ENCODE measurements at places on chromosomes 11 and 22.

- DNase-seq: peak; percentile 94
Measured at GRCh38 chr11:130400781-130401483, 27.5 kb downstream of the ADAMTS8 start.

DNA sequence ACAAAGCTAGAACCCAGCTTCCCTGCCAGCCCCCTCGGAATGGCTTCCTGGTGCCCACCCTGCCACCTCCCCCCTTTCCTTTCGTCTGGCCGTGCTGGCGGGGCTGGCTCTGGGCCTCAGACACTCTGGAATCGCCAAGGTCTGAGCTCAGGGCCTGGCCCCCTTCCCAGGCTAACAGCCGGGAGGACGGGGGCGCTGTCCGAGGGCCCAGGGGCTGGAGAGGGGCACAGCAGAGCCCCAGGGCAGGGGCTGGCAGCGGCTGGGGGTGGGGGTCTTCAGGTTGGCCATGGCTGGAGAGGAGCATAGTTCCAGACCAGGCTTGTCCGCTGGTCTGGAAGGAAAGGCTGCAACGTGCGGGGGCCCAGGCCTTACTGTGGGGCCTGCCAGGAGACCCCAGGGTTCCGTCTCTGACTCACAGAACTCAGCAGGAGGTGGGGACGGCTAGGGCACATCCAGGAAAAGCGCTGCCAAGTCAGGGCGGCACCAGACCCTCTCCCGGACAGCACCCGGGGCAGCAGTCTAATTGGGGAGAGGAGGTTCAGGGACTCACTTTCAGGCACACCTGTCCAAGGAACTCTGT is 861 bp upstream of the LTBP3 start:
- peak; percentile 36 for DNase-seq

DNA sequence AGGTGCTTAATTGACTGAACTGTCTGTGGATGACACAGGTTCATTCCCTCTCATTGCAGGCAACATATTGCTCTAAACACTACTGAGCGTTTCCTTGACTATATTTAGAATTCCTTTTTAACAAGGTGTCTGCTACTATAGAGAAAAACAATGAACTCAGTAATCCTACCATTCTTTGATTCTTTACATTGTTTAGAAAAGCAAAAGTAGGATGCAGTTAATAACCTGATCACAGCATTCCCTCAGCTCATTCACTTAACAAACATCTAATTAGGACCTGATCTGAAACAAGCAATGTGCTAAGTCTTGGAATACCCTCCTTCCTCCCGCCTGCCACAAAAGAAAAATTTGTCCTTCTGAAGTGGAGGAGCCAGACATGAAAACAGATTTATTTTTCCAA is 313.1 kb downstream of the LRRC4C start:
- no peak for DNase-seq

DNA sequence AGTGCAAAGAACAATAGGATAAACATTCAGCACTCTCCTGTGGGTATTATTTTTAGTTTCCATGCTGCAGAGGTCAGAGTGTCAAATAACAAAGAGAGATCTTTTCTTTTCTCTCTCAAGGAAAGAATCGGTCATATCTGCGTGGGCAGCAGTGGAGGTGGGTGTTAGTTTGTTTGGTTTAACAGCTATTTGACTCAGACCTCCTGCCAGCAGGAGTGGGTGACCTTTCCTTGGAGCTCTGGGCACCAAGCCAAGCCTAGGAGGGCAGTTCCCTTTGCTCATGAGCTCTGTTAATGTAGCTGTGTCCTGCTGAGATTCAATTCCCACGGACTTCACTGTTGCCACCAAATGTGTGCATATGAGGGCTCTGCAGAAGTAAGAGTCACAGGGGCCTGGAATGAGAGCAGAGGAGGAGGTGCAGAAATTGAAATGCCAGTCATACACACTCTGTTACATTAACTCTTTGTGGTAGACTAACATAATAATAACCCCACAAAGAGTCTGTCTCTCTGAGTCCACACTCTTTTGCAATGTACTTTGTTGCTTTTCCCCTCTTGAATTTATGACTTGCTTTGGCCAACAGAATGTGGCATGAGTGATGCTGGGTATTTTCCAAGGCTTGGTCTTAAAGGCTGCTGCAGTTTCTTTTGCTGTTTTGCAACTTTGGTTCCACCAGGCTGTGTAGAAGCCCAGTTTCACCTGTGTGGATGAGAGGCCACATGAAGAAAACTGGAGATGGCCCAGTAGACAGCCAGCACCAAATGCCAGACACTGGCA is 76.0 kb upstream of the GRK3 start:
- DNase-seq: peak; percentile 72

DNA sequence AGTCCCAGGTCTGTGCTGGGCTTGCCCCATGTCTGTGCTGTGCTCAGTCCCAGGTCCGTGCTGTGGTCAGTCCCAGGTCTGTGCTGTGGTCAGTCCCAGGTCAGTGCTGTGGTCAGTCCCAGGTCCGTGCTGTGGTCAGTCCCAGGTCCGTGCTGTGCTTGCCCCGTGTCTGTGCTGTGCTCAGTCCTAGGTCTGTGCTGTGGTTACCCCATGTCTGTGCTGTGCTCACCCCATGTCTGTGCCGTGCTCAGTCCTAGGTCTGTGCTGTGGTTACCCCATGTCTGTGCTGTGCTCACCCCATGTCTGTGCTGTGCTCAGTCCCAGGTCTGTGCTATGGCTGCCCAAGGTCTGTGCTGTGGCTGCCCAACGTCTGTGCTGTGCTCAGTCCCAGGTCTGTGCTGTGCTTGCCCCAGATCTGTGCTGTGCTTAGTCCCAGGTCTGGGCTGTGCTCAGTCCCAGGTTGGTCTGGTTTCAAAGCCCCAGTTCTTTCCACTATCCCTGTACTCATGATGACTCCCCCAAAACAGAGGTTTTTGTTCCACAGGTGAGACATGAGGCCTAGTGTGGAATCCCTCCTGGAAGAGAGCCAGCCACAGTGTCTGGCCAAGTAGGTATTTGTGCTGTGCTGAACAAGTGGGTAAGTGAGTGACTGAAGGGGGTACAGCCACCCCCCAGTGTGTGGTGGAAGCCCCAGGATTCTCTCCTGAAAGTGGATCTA is 34.8 kb downstream of the IRAG1 start:
- DNase-seq: no peak
